ENCODE measurements at places on chromosomes 2 and 18.

- DNase-seq: no peak
Observed at GRCh38 chr2:84700006-84700405, 180.9 kb downstream of the TRABD2A start.

DNA sequence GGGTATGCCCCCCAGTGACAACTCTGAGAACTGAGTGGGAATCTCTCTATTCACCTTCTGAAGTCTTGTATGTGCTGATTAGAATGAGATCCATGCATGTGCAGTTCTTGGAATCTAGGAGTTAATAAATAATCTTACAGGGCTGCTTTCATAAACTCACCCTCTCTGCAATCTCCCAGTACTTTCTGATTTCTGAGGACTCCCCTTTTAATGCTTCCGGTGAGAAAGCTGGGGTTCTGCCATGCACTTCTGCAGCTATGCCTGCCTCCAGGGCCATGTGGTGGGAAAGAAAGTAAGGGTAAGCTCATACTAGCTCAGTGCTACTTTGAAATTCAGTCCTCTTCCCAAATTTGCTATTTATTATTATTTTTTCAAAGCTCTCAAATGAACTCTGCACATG lies 432.9 kb downstream of the MTX2 start:
- DNase-seq: no peak

DNA sequence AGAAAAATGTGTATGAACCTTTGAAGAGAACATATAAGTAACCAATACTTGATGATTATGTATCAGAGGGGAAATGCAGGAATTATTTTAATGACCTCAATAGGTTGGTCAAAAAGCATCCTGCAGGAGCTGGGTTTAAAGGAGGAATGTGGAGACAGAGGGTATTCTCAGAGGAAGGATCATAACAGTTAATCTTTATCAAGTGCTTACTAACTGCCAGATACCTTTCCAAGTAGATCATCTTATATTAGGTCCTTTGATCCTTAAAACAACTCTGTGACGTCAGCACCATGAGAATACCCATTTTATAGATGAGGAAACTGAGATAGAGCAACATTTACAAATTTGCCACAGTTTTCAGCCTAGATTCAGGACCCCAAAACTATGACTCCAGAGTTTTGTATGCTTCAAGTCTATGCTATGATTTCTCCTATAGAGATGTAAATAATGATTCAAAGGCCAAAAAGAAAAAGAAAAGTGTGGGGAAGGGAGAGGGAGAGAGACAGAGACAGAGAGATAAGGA lies 3.0 kb downstream of the RFTN2 start:
- no peak for DNase-seq

- DNase-seq: no peak
Observed at GRCh38 chr2:17822445-17823117, 6.3 kb downstream of the MSGN1 start.

GRCh38 chr2:154449951-154450658 lies 248.4 kb upstream of the KCNJ3 start:
- no peak for DNase-seq

GRCh38 chr18:69655816-69656215 lies 255.1 kb downstream of the DOK6 start:
- no peak for DNase-seq

DNA sequence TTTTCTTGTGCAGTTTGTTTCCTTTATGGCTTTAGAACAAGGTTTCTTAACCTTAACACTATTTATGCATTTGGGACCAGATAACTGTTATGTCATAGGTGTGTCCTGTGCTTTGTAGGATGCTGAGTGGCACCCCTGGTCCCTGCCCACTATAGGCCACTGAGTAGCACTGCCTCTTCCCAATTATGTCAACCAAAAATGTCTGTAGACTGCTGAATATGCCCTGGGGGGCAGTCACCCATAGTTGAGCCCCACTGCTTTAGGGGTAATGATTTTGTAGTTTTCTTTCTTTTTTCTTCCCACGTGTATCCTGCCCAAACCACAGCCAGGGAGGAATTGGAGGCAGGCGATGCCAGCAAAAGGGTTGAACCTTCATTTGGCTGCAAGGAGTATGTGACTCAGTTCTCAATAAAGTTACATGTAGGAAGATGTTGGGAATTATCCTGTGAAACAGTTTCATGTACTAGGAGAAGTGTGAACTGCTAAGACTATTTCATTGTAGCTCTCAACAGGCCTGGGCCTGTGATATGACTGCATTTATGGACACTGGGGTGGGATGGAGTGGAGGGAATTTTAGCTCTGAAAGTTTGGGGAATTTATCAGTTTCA lies 65.7 kb downstream of the FMNL2 start:
- no peak for DNase-seq

- no peak for DNase-seq
Observed at GRCh38 chr18:76502551-76502950, 7.5 kb upstream of the ZNF516 start.
